ENCODE measurements at places on chromosomes 6 and 20.
A peak's percentile ranks its signal among the peaks of the same experiment; 100 is the strongest.

- no peak for DNase-seq
- H3K36me3 ChIP-seq, result no peaks in the 10 kb centered on the region
- peaks cover 29% of the 10 kb centered on the region for H3K4me1 ChIP-seq
- no peak overlapping the region for H3K4me3 ChIP-seq
- H3K27ac ChIP-seq, result no peak overlapping the region
Observed at GRCh38 chr6:3233904-3234303, 6.5 kb upstream of the TUBB2B start.

- H3K36me3 ChIP-seq, result no peaks in the 10 kb centered on the region
- H3K4me3 ChIP-seq, result no peak overlapping the region
- H3K27ac ChIP-seq, result no peak overlapping the region
- no peak for DNase-seq
- no peaks in the 10 kb centered on the region for H3K4me1 ChIP-seq
Observed at GRCh38 chr6:162258647-162259046, 468.9 kb downstream of the PRKN start.

- no peak overlapping the region for H3K4me3 ChIP-seq
- no peaks in the 10 kb centered on the region for H3K4me1 ChIP-seq
- H3K36me3 ChIP-seq, result no peaks in the 10 kb centered on the region
Observed at GRCh38 chr6:150297327-150298029, 71.3 kb upstream of the IYD start.

DNA sequence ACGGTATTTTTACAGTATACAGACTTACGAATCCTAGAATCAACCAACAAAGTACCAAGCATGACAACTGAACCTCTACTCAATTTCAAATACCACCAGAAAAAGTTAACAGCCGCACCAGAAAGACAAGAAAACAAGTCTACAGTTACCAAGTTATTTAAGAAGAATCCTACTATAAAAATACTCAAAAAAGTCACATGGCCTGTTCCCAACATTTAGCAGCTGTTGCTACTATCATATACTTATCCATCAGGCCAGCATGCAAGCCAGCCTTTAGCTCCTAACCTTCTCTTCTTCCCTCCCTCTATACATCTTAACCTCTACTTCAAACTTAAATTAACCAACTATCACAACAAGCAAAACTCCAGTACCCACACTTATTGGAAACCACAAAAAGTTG is 1.9 kb downstream of the SYNCRIP start:
- H3K27me3 ChIP-seq, result no peaks in the 10 kb centered on the region
- H3K27ac ChIP-seq, result no peak overlapping the region
- peaks cover 46% of the 10 kb centered on the region for H3K36me3 ChIP-seq
- H3K4me1 ChIP-seq, result peaks cover 20% of the 10 kb centered on the region
- DNase-seq, result no peak

DNA sequence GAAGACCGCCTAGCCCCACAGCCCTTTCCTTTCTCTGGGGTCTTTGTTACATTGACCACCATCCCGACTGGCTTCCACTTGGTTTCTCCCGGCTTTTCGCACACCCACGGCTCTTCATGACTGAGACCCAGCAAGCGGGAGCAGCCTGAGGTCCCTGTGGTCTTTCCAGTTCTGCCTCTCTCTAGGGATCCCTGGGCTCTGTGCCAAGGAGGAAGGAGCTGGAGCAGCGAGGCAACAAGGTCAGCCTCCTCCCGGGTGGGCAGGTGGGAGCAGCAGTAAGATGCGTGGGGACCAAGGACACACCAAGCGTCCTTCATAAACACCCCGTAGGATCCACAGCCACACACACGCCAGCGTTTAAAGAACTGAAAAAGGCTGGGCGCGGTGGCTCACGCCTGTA is 29.6 kb upstream of the MRGBP start:
- H3K4me3 ChIP-seq, result no peak overlapping the region
- no peaks in the 10 kb centered on the region for H3K27me3 ChIP-seq
- H3K36me3 ChIP-seq, result no peaks in the 10 kb centered on the region
- no peak overlapping the region for H3K27ac ChIP-seq
- DNase-seq, result no peak
- peaks cover 11% of the 10 kb centered on the region for H3K4me1 ChIP-seq

DNA sequence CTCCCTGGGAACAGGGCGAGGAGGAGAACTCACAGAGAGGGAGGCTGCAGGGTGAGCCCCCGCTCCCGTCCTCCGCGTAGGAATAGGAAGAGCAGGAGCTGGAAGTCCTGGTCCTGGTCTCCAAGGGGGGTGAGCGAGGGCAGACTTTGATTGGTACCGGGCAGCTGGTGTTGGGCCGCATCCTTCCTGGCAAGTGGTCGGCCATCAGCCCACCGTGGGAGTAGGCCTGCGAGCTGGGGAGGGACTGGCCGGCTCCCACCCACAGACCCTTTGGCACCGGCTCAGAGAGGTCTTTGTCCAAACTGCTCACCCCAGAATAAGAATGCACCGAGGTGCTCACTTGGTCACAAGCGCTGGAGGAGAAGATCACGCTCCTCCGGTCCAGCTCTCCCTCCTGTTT is 56.2 kb downstream of the GJA10 start:
- no peak overlapping the region for H3K27ac ChIP-seq
- peaks cover 46% of the 10 kb centered on the region for H3K4me1 ChIP-seq
- H3K36me3 ChIP-seq, result peaks cover 34% of the 10 kb centered on the region
- DNase-seq, result no peak
- no peaks in the 10 kb centered on the region for H3K27me3 ChIP-seq
- no peak overlapping the region for H3K4me3 ChIP-seq

- no peak for DNase-seq
- no peaks in the 10 kb centered on the region for H3K36me3 ChIP-seq
- H3K27me3 ChIP-seq, result no peaks in the 10 kb centered on the region
- no peak overlapping the region for H3K4me3 ChIP-seq
- H3K4me1 ChIP-seq, result no peaks in the 10 kb centered on the region
Observed at GRCh38 chr6:14969126-14969525, 276.7 kb upstream of the JARID2 start.

DNA sequence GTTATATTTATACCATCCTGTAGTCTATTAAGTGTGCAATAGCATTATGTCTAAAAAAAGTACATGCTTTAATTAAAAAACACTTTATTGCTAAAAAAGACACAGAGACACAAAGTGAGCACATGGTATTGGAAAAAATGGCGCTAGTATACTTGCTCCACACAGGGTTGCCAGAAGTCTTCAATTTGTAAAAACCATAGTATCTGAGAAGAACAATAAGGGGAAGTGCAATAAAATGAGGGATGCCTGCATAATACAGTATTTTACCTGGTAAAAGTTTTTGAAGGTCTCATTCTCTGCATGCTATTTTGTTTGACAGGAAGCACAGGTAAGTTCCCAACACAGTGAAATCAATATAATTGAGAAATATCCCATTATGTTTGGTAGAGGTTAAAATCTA is 1.6 kb downstream of the NOX3 start:
- no peaks in the 10 kb centered on the region for H3K4me1 ChIP-seq
- no peak overlapping the region for H3K4me3 ChIP-seq
- DNase-seq, result no peak
- no peaks in the 10 kb centered on the region for H3K27me3 ChIP-seq

- H3K36me3 ChIP-seq, result no peaks in the 10 kb centered on the region
- no peaks in the 10 kb centered on the region for H3K4me1 ChIP-seq
- no peak overlapping the region for H3K27ac ChIP-seq
- no peak overlapping the region for H3K4me3 ChIP-seq
Observed at GRCh38 chr6:79647741-79648140, 16.6 kb downstream of the SH3BGRL2 start.

DNA sequence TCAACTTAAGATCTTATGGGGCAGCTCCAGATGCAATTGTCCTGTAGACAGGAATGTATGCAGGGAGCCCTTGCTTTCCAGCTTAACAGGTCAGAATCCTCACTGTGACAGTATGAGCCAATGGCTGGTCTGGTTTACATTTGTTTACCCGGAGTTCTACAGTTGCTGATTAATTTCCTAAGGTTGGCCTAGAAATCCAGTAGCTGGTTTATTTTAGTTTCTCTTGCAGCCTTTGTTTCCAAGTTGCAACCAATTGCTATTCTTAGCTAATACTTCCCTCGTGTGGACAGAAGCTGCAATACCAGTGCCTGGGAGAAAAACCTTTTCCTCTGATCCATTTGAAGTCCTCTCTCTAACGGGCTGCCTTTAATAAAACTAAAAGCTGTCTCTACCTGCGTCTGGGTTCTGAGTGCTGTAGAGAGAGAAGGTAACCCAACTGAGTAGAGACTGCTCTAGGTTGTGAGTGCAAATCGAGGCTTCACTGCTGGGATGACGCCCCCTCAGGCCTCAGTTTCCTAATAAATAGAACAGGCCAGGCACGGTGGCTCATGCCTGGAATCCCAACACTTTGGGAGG is 45.9 kb downstream of the ZNF217 start:
- H3K4me1 ChIP-seq, result no peaks in the 10 kb centered on the region
- no peaks in the 10 kb centered on the region for H3K36me3 ChIP-seq
- H3K27me3 ChIP-seq, result no peaks in the 10 kb centered on the region
- DNase-seq, result peak; percentile 33
- H3K27ac ChIP-seq, result no peak overlapping the region

DNA sequence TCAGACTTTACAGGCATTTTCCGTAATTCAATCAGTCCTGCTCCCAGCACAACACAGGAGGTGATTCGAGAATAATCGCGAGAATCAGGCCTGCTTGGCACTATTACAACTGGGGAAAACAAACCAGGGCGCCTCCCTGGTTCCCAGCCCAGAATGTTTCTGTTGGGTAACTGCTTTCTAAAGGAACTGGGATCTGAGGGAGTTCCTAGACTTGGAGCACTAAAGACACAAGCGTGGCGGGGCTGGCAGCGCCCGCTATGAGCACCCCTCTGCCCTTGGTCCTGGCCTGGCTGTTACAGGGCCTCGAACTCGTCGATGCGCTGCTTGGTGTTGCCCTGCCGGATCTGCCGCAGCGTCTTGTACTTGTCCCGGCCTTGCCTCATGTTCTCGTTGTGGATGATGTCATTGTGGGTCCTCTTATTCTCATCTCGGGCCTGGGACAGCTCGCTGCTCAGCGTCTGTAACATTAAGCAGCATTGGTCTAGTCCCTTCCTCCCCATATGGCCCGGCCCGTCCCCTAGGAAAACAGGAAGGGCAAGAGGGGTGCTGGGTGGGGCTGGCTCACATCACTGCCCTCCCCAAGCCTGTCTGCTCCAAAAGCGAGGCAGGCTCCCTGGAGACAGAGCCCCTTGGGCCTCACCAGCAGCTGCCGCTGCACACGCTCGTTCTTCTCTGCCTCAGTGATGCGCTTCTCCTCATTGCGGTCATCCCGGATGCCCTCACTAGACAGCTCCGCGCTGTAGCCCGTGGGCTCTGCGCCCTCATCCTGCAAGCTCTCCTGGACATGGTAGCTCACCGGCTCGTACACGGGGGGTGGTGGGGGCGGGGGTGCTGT is 52.3 kb downstream of the EZR start:
- peaks cover 97% of the 10 kb centered on the region for H3K36me3 ChIP-seq
- H3K4me3 ChIP-seq, result no peak overlapping the region
- no peak for DNase-seq
- no peak overlapping the region for H3K27ac ChIP-seq

DNA sequence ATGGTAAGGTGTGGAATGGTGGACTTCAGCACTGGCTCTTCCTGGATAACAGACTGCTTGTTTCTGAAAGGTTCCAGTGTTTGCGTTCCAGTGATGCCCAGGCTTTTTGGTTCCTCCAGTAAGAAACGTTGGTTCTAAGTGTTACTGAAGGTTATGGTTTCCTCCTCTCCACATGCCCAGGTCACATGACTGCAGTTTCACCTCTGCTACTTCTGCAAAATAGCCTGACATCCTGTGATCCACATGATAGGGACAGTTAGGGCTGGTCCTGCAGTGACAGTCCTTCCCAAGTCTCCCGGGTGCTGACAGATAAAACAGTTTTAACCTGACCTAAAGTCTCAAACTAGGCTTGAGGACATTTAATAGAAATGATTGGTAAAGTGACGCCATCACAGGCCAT is 132.2 kb upstream of the CST7 start:
- H3K4me1 ChIP-seq, result no peaks in the 10 kb centered on the region
- no peak overlapping the region for H3K4me3 ChIP-seq
- no peaks in the 10 kb centered on the region for H3K36me3 ChIP-seq
- DNase-seq, result no peak
- no peak overlapping the region for H3K27ac ChIP-seq

GRCh38 chr20:40274912-40275533 is 414.0 kb downstream of the MAFB start:
- H3K4me3 ChIP-seq, result no peak overlapping the region
- DNase-seq, result no peak
- no peaks in the 10 kb centered on the region for H3K4me1 ChIP-seq
- no peak overlapping the region for H3K27ac ChIP-seq

DNA sequence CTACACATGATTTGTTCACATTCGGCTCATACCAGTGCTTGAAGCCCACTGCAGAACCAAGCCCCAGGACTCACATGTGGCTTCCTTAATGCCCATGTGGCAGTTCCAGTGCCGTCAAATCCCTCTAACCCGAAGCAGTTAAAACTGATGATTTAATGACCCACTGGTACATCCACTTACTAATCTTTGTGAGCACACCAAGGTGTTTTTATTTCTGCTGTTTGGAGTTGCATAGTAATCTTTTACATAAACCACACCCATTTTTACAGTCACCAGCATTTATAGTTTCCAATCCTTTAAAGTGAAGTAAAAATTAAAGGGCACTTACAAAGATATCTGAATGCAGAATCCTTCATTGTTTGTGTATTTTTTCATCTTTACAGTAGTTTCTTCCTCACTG is 232.0 kb downstream of the ANKRD60 start:
- H3K4me3 ChIP-seq, result no peak overlapping the region
- peaks cover 9% of the 10 kb centered on the region for H3K4me1 ChIP-seq
- no peak for DNase-seq
- no peaks in the 10 kb centered on the region for H3K36me3 ChIP-seq
- H3K27ac ChIP-seq, result no peak overlapping the region
- H3K27me3 ChIP-seq, result peaks cover 10% of the 10 kb centered on the region

DNA sequence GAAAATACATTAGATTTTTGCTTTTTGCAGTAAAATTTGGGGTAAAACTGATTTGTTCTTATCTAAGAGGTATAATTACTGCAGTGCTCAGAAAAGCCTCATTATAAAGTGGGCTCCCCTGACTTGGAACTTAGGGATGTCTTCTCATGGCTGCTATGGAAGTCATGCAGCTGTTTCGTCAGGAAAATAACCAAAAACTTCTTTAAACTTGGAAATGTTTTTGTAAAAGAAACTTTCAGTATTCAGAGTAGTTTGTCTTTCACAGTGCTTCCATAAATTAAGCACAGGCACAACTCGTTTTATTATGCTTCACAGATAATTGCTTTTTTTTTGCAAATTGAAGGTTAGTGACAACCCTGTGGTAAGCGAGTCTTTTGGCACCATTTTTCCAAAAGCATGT is 6.8 kb downstream of the MAPK14 start:
- no peak overlapping the region for H3K4me3 ChIP-seq
- no peaks in the 10 kb centered on the region for H3K36me3 ChIP-seq
- H3K27ac ChIP-seq, result no peak overlapping the region

DNA sequence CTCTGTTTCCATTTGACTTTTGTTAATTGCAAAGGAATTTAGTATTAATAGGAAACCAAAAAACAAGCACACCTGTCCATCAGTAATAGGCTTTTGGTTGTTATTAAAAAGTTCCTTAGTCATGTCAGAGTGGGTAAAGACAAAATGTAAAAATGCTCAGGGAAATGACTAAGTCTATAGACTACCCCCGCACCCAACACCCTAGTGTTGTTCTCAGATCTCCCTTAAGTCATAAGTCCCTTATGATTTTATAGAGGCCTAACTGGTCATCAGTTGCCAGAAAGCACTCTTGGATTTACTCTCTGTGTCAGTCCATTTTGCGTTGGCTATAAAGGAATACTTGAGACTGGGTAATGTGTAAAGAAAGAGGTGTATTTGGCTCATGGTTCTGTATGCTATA is 52.8 kb downstream of the MAP3K4 start:
- no peak overlapping the region for H3K4me3 ChIP-seq
- peaks cover 36% of the 10 kb centered on the region for H3K36me3 ChIP-seq
- H3K27me3 ChIP-seq, result no peaks in the 10 kb centered on the region
- peaks cover 10% of the 10 kb centered on the region for H3K4me1 ChIP-seq
- no peak overlapping the region for H3K27ac ChIP-seq
